Activated naive CD4-positive, alpha-beta T cell (primary cell): ENCODE measurements at places on chromosomes 1 and 21.

- DNase-seq, result no peak
Measured at GRCh38 chr1:217079584-217079983, 356.4 kb upstream of the ESRRG start.

DNA sequence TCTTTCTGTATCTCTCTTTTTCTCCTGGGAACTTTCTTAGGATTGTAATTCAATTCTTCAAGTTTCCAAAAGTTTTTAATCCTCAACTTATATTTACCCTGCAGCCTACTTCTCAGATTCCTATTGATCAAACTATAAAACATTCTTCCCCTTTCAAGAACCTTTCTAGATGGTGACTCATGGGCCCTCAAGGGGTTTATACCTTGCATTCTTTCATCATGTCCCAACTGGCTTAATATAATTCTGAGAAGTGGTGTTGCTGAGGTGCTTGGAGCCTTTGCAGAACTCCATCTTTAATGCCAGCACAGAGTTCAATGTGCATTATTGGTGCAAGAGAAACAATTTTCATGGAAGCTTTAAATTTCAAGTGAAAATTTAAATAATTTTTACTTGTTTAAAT lies 273.4 kb downstream of the VAV3 start:
- DNase-seq, result no peak

DNA sequence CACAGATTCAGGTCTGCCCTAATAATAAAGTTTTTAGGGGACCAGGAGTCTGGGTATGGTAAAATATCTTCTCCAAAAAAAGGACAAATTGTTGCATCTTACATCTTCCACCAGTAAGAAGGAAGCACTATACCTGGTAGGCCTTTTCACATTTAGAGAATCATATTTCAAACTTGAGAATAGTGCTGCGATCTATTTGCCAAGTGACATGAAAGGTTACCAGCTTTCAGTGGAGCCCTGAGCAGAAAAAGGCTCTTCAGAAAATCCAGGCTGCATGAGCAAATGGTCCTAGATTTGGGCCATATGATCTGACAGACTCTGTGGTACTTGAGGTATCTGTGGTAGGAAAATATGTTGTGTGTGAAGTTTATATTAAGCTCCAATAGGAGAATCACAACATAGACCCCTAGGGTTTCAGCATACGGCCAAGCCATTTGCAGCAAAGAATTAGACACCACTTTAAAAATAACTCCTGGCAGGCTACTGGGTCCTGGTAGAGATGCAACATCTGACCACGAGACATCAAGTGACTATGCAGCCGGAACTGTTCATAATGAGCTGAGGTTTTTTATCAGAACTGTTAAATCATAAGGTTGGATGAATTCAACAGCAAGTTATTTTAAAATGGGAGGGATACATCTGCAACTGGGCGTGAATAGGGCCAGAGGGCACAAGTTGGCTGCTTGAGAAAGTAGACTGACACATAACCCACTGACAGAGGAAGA lies 38.6 kb upstream of the CCDC190 start:
- no peak for DNase-seq

- DNase-seq, result no peak
Measured at GRCh38 chr1:70767377-70767776, 280.2 kb downstream of the PTGER3 start.

GRCh38 chr1:109485001-109485400 lies 1.3 kb downstream of the ATXN7L2 start:
- no peak for DNase-seq

DNA sequence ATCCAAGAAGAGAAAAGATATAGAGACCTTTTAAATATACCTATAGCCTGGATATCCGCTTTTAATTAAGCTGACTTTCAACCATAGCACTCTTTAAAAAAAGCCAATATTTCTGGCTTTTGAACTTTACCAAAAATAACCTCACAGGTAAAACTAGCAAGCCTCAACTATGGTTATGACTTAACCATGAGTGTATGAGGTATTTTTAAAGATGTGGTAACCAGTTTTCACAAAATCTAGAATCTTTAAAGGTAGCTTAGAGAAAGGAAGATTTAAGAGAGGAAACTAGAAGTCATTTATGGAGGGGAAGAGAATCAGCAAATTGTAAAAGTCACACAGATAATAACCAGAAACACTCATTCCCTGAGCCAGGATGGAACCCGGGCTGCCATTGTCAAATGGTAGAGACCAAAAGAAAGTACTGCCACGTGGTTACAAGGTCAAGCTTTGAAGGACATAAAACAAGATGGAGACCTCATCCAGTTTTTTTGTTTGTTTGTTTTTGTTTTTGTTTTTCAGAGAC lies 288.4 kb upstream of the RGS18 start:
- DNase-seq, result no peak

- no peak for DNase-seq
Measured at GRCh38 chr1:26156285-26157038, 2.4 kb upstream of the FAM110D start.

DNA sequence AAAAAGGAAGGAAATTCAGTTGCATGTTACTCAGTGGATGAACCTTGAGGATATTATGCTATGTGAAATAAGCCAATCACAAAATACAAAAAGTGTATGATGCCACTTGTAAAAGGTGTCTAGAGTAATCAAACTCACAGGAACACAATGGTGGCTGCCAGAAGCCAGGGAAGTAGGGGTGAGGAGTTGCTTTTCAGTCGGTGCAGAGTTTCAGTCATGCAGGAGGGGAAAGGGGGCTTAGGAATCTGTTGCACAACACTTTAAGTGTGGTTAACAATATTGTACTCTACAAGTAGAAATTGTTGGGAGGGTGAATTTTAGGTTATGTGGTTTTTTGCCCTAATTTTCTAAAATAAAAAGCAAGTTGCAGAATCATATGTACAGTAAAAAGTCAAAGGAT lies 184.2 kb upstream of the RAB4A start:
- DNase-seq, result no peak

DNA sequence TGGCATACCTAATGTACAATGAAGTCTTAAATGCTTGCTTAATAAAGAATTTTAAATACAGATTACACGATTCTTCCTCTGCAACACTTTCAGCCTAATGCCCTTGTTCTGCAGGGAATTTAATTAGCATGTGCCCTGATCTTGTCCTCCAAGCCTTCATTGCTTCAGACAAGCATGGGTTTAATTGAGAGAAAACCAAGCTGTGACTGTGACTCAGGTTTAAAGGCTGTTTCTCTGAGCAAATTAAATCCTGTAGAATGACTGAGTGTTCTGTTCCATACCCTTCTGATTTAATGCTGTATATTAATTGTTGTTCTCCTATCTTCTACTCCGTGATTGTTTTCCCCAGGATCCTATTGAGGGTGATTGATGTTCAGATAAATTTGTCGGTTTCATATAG lies 269.0 kb upstream of the PRMT6 start:
- DNase-seq, result no peak

- no peak for DNase-seq
Measured at GRCh38 chr21:33212159-33212851, 17.4 kb upstream of the IFNAR2 start.

DNA sequence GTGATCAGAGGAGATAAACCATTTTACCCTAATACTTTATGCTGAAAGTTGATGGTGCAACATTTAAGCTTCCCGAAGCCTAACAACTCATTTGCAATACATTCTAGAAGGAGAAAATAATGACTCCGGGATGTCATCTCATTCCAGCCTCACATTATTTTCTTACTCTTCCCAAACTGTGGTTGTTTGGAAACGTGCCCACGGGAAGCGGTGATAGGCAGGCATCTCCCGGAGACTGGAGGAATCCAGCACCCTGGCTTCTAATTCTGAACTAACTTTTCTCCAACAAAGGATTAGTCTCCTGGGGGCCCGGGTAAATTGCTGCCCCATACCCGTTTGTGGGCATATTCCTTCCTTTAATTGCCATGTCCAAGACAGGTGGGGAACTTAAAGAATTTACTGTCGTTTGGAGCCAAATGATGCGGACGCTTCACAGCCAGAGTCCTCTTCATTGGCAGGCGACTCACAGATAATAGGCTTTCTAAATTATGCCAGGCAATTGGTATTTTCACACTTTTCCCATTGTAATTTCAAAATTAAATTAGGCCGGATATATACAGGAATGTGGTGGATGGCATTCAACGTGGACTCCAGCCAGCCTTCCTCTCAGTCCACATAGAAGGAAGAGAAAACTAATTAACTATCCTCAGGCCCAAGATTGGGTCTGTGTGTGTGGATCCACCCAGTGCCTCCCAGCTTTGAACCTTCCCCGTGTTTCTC lies 278.1 kb downstream of the AJAP1 start:
- no peak for DNase-seq

GRCh38 chr1:206797534-206798383 lies 25.5 kb upstream of the IL10 start:
- no peak for DNase-seq

- DNase-seq, result no peak
Measured at GRCh38 chr1:20724364-20725188, 6.8 kb upstream of the KIF17 start.

- DNase-seq, result no peak
Measured at GRCh38 chr1:243798726-243799125, 51.3 kb downstream of the AKT3 start.

GRCh38 chr1:164702216-164702615 lies 143.2 kb downstream of the PBX1 start:
- no peak for DNase-seq

DNA sequence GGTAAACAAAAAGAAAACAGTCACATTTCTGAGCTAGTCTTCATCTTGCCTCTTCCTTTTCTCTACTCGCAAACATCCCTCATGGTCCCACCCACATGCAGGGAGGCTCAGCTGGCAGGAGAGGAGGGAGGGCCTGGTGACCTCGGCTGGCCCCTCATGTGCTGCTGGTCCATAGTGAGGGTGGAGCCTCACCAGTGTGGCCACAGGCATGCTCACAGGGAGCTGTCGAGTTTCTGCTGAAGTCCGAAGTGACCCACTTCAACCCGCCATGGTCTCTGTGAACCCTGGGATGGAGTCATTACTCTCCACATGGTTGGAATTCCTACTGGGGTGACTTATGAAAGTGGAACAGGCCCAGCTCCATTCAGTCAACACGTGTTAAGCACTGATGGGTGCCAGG lies 253.4 kb downstream of the RHOU start:
- DNase-seq, result no peak

DNA sequence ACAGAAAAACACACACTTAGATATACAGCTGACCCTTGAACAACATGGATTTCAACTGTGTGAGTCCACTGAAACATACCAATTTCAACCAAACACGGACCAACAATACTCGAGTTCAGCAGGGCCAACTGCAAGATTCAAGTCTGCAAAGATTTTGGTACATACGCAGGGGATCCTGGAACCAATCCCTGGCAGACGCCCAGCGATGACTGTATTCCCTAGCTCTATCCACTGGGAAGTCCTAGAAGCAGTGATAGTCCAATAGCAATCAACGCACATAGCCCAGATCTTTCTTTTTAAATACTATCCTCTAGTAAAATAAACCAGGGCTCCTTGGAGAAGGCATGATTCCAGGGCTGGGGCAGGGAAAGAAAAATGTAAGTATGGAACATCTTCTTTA lies 9.0 kb downstream of the DDX59 start:
- no peak for DNase-seq

DNA sequence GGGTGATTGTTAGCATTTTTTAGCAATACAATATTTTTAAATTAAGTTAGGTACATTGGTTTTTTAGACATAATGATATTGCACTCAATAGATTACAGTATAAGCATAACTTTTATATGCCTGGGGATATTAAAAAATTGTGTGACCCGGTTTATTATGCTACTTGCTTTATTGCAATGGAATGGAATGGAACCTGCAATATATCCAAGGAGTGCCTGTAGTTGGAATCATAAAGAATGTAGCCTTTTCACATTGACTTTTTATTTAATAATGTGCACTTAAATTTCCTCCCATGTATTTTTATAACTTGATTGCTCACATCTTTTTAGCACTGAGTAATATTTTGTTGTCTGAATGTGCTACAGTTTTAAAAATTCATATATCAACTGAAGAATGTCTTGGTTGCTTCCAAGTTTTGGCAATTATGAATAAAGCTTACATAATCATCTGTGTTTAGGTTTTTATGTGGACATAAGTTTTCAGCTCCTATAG lies 49.2 kb downstream of the CAMSAP2 start:
- DNase-seq, result no peak

- no peak for DNase-seq
Measured at GRCh38 chr1:98387701-98388100, 273.8 kb upstream of the SNX7 start.

DNA sequence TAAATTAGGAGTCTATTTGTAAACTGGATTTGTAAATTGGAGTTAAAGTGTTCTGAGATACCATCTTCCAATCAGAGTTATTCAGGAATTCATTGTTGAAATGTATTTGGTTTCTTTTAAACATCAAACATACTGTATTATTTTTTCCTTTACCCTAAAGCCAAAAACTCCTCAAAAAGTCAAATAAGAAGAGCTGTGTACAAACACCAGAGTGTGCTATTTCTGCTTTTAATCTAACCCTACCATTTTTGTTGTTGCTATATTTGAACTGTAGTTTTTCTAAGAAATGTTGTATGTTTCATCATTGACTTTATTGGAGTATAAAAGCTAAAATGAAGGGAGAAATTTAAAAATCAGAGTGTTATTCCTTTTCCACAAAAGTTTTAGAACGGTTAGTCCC lies 35.8 kb downstream of the SLC30A7 start:
- no peak for DNase-seq

DNA sequence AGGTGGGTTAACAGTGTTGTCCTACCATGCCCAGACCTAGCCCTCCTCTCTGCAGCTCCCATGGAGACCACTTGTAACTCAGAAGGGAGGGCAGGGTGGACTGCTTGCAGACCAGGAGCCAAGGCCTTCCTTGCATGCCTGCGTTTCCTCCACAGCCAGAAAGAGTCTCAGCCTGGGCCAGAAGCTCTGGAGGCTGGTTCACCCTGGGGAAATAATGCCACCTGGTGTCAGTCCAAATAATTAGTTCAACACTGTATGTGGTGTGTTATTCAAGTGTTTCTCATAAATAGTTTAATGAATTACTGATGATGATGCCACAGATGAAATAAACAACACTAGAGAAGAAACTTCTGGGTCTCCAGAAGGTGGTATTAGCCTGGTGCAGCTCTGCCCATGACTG lies 16.9 kb upstream of the VANGL1 start:
- no peak for DNase-seq

DNA sequence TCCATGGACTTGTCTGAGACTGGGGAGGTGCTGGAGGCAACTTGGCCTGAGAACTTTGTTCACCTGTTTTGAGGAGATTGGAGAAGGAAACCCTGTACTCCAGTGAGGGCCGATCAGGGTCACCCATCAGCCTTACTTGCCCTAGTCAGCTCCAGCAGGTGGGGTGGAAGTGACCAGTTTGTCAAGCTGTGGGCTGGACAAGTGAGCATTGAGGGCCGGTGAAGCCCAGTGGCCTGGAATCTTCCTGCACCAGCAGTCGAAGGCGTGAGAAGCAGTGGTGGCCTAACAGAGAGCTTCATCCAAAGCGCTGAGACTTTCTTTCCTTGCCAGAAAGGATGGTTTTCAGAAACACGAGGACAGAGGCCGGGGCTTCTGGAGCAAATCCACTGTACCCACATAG lies 9.6 kb downstream of the SLC37A1 start:
- DNase-seq, result no peak

DNA sequence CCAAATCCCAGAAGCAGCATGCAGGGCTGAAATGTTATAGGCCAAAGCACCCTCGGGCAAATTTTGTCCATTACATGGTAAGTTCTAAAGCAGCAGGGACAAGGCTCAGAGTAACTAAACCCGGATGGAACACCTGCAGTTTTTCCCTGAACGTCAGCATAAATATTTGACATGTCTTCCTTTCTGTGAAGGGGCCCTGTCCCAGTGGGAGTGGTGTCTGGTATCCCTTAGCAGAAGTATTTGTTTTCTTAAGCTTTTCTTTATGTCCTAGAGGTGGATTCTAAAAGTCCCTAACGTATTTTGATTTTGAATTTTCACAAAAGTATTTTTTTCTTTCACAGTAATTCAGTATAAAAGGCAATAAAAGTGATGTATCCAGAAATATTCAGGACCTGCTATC lies 223.9 kb downstream of the ST6GALNAC3 start:
- no peak for DNase-seq
